Stimulated activated CD4-positive, alpha-beta T cell treated with anti-CD3 and anti-CD28 coated beads, Interleukin-1b, Interleukin-23, amount 100 ng/mL, for 24 hours (primary cell): ENCODE measurements at places on chromosomes 6 and 20.

- no peak for DNase-seq
Observed at GRCh38 chr6:169157197-169158148, 96.2 kb downstream of the THBS2 start.

DNA sequence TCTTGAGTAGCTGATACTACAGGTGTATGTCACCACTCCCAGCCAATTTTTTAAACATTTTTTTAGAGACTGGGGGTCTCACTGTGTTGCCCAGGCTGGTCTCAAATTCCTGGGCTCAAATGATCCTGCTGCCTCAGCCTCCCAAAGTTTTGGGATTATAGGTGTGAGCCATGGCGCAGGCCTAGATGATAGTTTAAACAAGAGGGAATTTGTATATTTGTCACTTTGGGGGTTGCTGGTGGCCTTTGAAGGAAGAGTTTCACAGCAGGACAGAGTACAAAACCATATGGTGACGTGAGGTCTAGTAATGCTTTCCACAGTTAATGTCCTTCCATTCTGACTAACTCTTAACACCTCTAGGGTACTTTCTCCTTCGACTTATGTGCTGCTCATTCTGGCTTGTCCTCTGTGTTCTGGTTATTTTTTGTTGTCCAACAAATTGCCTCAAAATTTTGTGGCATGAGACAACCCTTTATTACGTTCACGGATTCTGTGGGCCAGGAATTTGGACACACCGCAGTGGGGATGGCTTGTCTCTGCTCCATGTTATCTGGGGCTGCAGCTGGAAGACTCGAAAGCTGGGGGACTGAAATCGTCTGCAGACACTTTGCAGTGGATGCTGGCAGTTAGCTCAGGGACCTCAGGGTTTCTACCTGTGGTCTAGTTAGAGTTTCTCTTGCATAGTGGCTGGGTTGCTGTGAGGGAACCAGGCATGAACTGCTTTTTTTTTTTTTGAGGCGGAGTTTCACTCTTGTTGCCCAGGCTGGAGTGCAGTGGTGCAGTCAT, 23.0 kb upstream of the IER3 start:
- no peak for DNase-seq

- no peak for DNase-seq
Observed at GRCh38 chr6:117501722-117502121, 19.2 kb downstream of the DCBLD1 start.

GRCh38 chr6:76681781-76682180, 609.3 kb upstream of the IMPG1 start:
- no peak for DNase-seq

DNA sequence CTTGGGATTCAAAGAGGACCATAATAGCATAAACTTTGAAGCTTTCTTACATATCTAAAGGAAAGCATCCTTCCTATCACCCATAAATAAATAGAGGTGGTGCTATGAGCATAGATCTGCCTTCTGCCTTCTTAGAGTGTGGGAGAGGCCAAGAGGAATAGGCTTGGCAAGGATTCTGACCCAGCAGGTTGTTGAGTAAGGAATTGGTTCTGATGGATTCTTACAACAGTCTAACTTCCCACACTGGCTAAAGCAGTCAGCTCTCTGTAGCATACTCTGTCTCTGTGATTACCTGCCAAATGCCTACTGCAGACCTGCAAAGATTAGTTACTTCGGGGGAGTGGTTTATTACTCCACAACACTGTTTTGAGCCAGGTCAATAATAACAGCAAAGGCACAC, 198.0 kb upstream of the RAB32 start:
- DNase-seq: no peak

DNA sequence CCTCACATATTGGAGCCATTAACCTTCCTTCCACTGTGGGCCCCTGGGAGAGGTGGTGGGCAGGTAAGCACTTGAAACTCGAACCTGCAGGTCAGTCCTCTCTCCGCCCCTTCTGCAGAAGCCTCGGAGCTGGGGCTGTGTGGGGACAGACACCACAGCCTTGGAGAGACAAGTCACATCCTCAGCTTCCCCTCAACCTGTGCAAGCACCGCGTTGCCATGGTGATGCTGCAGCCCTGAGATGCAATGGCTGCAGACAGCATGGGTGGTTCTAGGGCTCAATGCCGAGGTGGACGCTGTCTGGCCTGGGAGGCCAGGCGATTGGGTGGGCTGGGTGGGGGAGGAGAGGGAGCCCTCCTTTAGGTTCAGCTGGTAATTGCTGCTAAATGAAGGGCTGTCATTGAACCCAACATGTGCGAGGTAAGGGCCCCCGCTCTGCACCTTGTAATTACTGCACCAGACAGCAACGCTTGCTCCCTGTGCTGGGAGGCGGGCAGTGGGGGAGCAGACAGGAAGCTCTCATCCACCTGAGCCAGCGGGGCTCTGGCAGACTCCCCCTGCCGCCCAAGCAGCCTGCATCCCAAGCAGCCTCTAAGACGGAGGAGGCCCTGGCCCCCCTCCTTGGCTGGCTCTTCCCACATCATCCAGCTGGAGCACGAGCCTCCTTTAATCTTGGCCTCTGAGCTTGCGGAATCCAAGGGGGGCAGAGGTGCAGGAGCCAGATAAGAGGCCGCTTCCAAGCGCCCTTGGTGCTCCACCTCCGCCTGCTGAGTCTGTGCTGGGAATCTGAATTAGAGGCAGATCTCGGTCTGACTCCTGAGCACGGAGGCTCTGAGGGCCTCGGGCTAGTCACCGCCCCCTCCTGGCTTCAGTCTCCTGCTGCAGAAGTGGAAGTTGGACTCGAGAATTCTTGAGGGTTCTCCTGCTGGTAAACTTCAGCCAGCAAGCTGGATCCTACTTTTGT, 39.8 kb upstream of the CDH22 start:
- DNase-seq: no peak

DNA sequence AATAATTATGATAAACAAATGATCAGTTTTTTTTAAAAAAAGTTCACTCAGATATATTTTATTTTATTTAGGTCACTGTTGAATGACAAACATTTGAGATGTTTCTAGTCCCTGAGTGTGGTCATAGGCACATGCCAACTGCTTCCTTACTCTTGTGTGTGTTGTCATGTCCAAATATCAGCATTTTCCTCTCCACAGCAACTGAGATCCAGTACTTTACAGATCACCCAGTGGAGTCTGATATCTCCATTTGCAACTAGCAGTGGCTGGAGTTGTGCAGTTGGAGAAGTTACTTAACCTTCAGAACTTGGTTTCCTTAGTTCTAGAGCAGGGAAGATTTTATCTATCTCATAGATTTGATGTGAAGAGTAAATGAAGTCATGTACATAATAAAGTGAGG, 101.3 kb downstream of the MYB start:
- no peak for DNase-seq

GRCh38 chr6:166588691-166589336, 2.3 kb upstream of the RAMACL start:
- no peak for DNase-seq

GRCh38 chr20:34862724-34863123, 9.9 kb downstream of the GGT7 start:
- DNase-seq: no peak

GRCh38 chr20:63095718-63096654, 89.2 kb upstream of the BHLHE23 start:
- no peak for DNase-seq

DNA sequence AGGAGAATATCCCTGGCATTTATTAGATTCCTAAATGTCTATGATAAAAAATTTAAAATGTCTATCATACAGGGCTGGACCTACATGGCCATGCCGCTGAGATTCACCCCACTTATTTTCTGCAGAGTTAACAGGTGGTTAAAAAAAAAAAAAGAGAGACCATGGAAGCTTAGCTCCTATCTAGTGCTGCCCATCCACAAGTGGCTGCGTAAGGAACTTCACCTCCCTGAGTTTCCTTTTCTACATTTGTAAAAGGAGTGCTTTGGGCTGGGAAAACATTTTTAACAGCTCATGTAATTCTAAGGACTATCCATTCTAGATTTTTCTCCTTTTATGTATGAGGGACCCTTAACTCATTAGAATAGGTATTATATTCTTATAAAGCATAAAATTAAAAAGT, 534.1 kb downstream of the MMUT start:
- DNase-seq: no peak

DNA sequence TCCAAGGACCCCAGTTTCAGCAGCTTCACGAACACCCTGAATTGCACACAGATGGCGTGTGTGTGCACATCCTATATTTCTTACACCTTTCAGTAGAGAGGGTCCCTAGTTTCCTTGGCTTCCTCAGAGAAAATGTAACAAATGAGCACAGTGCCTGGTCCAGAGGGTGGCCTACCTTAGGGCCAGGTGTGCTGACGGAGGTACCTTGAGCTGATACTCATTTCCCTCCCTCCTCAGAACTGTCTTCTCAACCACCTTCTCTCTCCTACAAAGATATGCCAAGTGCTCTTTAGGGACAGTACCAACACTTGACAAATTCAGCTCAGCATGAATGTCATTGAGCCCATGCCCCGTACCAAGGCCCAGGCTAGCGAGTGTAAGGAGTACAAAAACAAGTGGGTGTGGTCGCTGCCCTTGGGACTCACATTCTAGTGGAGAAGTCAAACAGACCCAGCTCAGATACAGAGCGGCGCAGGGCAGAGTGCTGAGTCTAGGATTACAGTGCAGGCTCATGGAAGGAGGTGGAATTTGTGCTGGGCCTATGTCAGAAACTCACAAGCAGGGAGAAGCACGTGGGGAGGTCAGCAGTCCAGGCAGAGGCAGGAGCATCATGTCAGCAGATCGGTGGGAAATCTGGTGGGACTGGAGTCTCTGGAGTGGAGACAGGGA, 9.6 kb upstream of the BPHL start:
- DNase-seq: no peak

GRCh38 chr20:275791-276190, 14.8 kb downstream of the C20orf96 start:
- no peak for DNase-seq

DNA sequence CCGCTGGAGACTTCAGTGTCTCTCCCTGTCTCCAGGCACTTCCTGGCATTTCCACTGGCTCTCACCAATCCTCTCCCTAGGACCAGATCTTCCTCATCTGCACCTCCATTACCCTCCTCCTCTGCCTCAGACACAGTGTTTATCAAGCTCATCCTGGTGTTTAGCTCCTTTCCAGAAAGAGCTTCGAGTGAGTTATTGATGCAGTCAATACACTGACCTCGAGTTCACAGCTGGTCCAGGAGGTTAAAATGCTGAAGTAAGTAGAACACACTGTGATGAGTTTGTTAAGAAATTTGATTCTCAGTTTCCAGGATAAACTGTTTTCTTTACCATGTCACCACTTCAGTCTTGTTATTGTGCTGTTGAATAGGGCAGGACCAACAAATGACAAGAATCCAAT, 42.1 kb upstream of the ARMC2 start:
- no peak for DNase-seq

- no peak for DNase-seq
Observed at GRCh38 chr20:11143481-11143880, 469.7 kb upstream of the JAG1 start.

DNA sequence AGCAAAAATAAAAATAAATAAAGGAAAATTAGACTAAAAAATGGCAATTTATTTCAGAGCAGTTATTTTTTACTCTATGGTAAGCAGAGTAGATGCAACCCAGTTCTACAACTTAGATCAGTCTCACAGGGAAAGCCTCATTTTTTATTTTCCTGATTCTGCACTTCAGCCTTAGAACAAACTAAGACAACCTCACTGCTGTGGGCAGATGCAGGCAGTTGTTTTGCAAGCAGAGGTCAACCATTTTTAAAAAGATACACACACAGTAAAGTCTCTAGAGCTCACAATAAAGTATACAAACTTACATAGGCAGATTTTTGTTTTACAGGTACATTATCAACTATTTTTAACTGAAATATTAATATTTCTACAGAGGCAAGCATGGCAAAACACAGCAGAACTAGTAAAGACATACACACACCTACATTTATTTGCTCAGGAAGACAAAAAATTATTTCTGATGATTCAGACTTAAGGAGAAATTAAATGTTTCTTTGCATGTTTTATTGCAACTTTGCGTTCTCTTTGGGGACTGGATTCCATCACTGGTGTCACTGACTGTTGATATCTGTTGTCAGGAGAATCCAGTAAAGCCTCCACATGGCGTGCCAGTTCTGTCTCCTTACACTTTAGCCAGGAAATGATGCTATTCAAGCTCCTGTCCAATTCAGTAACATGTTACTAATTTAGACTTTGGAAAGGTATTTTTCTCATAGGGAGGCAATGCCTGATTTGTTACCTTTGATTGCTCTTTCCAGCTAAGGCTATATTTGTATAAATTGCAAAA, 102.7 kb downstream of the TRDN start:
- no peak for DNase-seq
